ENCODE measurements at places on chromosomes 5 and 9.

- no peak for DNase-seq
Observed at GRCh38 chr5:2157372-2157771, 274.6 kb upstream of the IRX4 start.

DNA sequence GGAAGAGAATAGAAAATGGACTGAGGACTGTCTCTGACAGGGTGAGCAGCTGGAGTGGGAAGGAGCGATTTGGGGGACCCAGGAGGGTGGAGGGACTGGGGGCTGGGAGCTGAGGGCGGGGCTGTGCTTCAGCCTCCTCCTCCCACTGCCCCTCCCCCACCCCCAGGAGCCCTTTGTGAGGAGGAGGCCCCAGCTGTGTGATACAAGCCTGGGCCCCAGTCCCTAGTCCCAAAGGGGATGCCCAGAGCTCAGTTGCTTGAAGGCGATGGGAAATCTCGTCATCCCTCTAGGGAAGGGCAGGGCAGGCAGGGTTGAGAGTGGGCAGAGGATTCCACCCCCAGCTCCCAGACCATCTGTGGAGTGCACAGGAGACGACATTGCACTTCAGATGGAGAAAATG lies at the start of gene SPATA31E1:
TSS of gene SPATA31E1 (plus strand) at position 251 of the 400 bp plus-strand sequence. CDS start at position 266, 15 bp downstream.
- no peak for DNase-seq

DNA sequence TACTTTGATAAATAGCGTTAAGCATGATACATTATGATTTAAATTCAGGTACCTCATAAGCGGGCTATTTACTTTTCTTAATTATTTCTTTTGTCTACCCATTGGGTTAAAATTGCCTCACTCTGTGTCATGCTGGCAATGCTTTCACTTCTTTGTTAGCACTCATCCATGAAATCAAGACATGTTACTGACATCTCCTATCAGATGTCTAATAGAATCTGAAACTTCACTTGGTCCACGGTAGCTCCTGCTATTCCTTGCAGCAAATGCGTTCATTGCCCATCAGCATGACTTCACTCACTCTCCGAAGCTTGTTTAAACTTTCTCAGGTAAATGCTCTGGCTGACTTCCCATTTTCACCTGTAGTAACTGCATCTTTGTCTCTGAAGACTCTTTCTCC lies 193.5 kb upstream of the EDIL3 start:
- DNase-seq: no peak

DNA sequence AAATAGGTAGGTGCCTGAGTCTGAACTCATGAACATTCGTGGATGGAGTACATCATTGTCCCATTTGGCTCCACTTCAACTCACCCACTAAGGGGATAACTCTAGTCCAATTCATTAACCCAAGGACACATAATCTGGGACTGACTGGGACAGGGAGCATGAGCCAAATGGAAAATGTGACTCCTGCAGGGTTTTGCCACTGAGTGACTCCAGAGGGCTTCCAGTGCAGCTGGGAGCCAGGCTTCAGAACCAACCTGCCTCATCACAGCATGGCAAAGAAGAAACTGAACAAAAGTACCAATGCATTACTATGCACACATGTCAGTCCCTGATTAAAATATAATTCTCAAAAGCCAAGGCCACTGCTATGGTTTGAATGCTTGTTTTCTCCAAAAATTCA lies 159.7 kb upstream of the SNX2 start:
- no peak for DNase-seq

GRCh38 chr5:62385131-62385530 lies 18.6 kb downstream of the DIMT1 start:
- DNase-seq: no peak
